ENCODE measurements at places on chromosomes 3 and 15. TPM values are rescaled to one million over a fixed set of nuclear protein-coding genes. Genes with fewer than 3 reads are reported as not detected.
A peak's percentile ranks its signal among the peaks of the same experiment; 100 is the strongest.

DNA sequence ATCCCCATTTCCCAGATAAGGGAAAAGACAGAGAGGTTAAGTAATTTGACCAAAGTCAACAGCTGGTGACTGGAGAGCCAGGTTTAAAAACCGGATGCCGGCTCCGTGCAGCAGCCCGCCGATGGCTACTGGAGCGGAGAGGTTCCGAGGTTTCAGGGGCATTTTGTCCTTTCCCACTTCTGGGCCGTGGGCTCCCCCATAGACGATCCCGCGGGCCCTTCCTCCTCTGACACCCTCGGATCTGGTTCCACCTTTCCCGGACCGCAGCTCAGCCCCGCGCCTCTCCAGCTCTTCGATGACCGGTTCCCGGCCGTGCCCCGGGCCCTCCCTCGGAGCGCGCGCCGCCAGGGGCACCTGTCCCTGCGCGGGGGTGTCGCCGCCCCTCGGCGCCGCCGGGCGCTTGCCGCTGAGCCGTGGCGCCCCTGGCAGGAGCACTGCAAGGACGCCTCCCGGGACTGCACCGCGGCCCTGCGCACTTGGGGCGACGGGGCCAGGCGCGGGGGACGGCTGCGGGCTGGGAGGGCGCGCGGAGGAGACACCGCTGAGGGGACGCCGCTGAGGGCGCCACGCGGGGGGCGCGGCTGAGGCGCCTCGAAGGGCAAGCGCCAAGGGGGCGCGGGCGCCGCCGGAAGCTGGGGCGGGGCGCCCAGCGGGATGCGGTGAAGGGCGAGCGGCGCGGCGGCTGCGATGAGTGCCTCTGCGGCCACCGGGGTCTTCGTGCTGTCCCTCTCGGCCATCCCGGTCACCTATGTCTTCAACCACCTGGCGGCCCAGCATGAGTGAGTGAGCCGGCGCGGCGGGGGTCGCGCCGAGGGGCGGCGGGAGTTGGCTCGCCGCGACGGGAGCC is at the start of gene TM6SF1:
TM6SF1 (plus strand) TSS at position 652 of the 847 bp plus-strand sequence; CDS start at position 688, 36 bp downstream.
- peak within 1 kb of the TSS; percentile 59 for H3K27ac ChIP-seq
- peaks cover 53% of the 10 kb centered on the region for H3K27me3 ChIP-seq
- peaks cover 8% of the 10 kb centered on the region for H3K4me1 ChIP-seq
- no peaks in the 10 kb centered on the region for H3K36me3 ChIP-seq
- DNase-seq, result peak; percentile 38
- peak within 1 kb of the TSS; percentile 69 for H3K4me3 ChIP-seq

DNA sequence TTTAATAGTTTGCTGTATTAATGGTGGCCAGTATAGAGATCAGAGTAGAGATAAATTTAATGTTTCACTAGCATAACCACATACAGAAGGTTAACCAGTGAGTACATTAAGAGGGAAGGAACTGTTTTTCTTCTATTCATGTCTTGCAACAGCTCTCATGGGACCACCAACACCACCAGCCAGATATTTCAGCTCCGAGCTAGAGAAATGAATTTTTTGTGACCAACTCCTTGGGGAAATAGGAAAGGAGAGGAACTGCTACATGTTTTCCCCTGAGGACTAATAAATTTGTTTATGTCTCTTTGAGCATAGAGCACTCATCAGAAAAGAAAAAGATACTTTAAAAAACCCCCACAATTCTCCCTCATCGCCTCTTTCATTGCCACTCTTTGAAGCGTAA is 247.5 kb downstream of the MBNL1 start:
- no peak overlapping the region for H3K4me3 ChIP-seq
- H3K27ac ChIP-seq, result no peak overlapping the region
- H3K27me3 ChIP-seq, result peaks cover 2% of the 10 kb centered on the region
- H3K36me3 ChIP-seq, result no peaks in the 10 kb centered on the region
- no peak for DNase-seq

GRCh38 chr3:178002113-178002512 is 534.1 kb upstream of the KCNMB2 start:
- no peak for DNase-seq
- peak overlapping the region; percentile 80 for H3K27ac ChIP-seq
- H3K4me3 ChIP-seq, result peak overlapping the region; percentile 8
- peaks cover 27% of the 10 kb centered on the region for H3K36me3 ChIP-seq
- peaks cover 55% of the 10 kb centered on the region for H3K4me1 ChIP-seq

DNA sequence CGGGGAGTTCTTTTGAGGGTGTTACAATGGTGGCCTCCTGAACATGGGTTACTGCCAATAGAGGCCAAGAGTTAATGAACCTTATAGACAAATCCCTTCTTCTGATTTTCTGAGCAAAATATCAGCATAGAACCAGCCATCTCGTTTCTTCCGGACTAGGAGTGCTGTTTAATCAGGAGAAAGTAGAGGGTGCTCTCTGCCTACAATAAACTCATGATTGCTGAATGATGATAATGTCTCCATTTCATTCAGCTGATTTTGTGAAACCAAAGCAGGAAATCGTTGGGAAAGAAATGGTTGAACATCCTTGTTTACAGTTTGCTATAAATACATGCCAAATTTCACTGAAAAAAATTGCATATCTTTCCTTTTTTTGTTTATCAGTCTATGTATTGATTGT is 142.8 kb upstream of the PLSCR5 start:
- H3K4me3 ChIP-seq, result no peak overlapping the region
- no peaks in the 10 kb centered on the region for H3K36me3 ChIP-seq
- H3K27me3 ChIP-seq, result no peaks in the 10 kb centered on the region

DNA sequence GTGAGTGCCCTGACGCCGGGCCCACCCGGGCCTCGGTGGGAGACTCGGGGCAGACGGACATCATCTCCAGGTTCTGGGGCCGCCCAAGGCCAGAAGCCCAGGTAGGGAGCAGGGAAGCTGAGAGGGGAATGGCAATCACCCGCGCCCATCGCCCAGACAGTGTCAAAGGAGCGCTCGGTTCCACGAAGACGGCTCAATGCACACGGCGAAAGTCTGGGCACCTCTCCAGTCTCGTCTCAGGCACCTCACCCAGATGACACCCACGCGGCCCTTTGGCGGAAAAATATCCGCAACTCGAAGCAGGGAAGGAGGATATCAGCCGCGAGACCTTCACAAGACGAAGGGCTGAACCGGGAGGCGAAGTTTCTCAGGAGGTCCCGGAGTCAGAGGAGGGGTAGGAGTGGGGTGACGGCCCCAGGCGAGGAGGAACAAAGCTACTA is 916 bp downstream of the IL17RD start:
- no peaks in the 10 kb centered on the region for H3K36me3 ChIP-seq
- H3K4me3 ChIP-seq, result peak overlapping the region; percentile 68
- peak; percentile 60 for DNase-seq
- peaks cover 58% of the 10 kb centered on the region for H3K27me3 ChIP-seq

- H3K27ac ChIP-seq, result no peak overlapping the region
- H3K4me1 ChIP-seq, result no peaks in the 10 kb centered on the region
- no peak overlapping the region for H3K4me3 ChIP-seq
- H3K36me3 ChIP-seq, result no peaks in the 10 kb centered on the region
Measured at GRCh38 chr15:45087513-45087912, 26.5 kb downstream of the DUOX2 start.

DNA sequence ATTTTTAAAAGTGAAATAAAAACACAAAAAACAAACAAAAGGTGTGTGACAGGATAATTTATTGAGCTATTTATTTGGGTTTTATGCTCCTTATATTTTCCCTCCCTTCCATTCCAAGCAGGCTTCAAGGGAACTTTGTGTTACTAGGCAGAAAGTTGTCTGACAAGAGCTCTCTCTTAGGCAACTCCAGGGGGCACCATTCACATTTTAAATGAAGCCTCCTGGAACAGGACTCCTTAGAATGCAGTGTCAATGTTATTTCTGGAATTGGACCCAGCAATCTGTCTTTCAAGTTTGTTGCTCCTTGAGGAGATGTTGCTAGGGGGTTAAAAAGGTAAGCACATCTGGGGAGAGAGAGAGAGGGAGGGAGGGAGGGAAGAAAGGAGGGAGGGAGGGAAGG is 5.4 kb upstream of the RFX7 start:
- peaks cover 15% of the 10 kb centered on the region for H3K4me1 ChIP-seq
- no peak overlapping the region for H3K27ac ChIP-seq
- no peak overlapping the region for H3K4me3 ChIP-seq
- no peaks in the 10 kb centered on the region for H3K36me3 ChIP-seq

GRCh38 chr3:134809427-134810051 is 14.5 kb downstream of the EPHB1 start:
- H3K4me3 ChIP-seq, result no peak overlapping the region
- H3K4me1 ChIP-seq, result peaks cover 17% of the 10 kb centered on the region
- H3K36me3 ChIP-seq, result no peaks in the 10 kb centered on the region
- DNase-seq, result no peak
- no peak overlapping the region for H3K27ac ChIP-seq

Gene PARP15
- 7.8 TPM for total RNA-seq

Gene SCAMP5
- total RNA-seq, result 3.9 TPM

Gene ALG1L2
- total RNA-seq, result not detected
